A172 (cell line): ENCODE measurements at places on chromosomes 11 and 22. TPM values are rescaled to one million over a fixed set of nuclear protein-coding genes. Genes with fewer than 3 reads are reported as not detected.

GRCh38 chr11:128057786-128058395 is 529.5 kb downstream of the ETS1 start:
- no peak for DNase-seq

- DNase-seq: no peak
Measured at GRCh38 chr11:416051-416756, 1.4 kb upstream of the SIGIRR start.

The SAA2 gene
- 4.9 and 12.9 TPM in 2 replicates for total RNA-seq

GRCh38 chr11:32985600-32985999 is 30.1 kb upstream of the DEPDC7 start:
- DNase-seq: no peak

- no peak for DNase-seq
Measured at GRCh38 chr22:43737150-43737828, 74.8 kb downstream of the EFCAB6 start.

GRCh38 chr11:17537261-17537660 is 7.0 kb downstream of the USH1C start:
- no peak for DNase-seq

DNA sequence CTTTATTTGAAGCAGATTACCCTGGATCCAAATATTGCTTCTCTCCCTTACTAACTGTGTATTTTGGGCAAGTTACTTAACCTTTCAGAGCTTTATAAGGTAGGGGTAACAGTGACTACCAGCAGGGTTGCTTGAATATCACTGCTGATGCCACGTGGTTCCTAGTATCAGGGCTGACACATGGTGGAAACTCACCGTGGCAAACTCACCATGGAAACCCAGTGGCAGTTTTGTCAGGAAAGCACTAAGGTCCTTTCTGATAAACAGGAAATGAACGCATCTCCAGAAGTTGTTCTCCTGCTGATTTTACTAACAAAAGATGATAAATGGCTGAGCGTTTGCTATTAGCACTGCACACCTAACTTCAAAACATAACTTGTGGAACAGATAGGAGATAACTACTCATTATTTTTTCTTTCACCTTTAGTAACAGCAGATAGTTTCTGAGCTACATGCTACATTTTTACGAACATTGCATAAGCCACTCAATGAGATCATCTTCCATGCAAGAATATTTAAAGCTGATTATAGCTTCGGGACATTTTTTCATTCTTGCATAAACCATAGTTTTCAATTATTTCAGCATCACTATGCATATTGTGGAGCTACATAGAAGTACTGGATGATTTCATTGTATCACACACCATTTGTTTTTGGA is 59.7 kb upstream of the RAG2 start:
- DNase-seq: peak; percentile 17

- DNase-seq: no peak
Measured at GRCh38 chr11:65692367-65692766, 19.7 kb upstream of the KAT5 start.

The LMNTD2 gene
- total RNA-seq: 2.4 and 4.4 TPM in 2 replicates

The GPR83 gene
- not detected in 2 replicates for total RNA-seq

GRCh38 chr22:43448048-43448447 is 36.2 kb downstream of the MPPED1 start:
- no peak for DNase-seq

DNA sequence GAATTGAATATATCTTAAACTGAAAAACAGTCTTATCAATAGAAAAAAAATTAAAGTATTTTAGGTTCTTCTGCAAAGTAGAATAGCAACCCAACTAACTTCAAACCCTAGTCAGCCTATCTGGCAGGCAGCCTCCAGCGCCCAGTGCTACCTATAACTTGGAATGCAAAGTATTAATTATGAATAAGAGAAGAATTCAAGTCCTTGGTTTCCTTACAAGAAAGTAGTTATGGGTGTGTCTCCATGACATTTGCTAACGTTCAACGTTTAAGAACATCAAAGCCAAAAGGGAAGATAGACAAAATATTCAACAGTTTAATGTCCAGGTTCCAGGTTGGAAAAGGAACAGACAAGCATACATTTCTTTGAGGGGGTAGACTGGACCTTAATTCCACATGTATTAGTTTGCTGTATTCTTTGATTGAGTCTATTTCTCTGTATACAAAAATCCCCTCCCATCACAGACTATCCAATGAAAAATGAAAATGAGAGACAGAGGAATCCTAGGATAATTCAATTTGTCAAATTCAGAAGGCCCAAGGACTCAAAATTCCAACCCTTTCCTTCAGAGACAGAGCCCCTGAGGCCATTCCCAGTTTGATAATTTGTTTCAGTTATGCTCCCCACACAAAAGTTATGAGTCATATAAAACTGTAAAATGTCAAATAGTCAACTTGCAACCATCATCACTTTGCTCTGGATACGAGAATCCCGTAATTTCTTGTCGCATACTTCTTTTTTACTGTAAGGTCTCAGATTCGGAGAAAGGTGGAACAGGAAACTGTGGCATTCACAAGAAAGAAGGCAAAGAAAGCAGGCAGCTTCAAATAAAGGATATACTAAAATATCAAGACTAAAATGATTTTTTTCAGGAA is 83.7 kb upstream of the CHRM4 start:
- DNase-seq: no peak

- no peak for DNase-seq
Measured at GRCh38 chr11:70826541-70827335, 425.6 kb downstream of the SHANK2 start.

The INS gene
- not detected in 2 replicates for total RNA-seq

The FIBIN gene
- not detected in 2 replicates for total RNA-seq

DNA sequence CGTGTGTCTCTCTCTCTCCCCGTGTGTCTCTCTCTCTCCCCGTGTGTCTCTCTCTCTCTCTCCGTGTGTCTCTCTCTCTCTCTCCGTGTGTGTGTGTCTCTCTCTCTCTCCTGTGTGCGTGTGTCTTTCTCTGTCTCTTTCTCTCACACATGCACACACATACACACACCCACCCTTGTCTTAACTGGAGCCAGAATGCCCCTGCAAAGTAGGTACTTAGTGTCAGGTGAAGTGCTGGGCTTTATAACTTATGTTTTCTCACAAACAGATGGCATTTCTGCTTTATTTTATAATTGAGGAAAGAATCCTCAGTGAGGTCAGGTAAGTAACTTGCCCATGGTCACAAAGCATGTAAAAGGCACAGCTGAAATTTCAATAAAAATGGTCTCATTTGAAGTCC is 106.0 kb downstream of the CSNK2A3 start:
- DNase-seq: no peak

- DNase-seq: no peak
Measured at GRCh38 chr11:120338107-120338933, 2.1 kb downstream of the ARHGEF12 start.

The KRTAP5-10 gene
- total RNA-seq: not detected in 2 replicates

GRCh38 chr11:101686514-101686913 is 102.7 kb upstream of the TRPC6 start:
- peak; percentile 61 for DNase-seq

The PRAME gene
- 53.8 and 57.4 TPM in 2 replicates for total RNA-seq

DNA sequence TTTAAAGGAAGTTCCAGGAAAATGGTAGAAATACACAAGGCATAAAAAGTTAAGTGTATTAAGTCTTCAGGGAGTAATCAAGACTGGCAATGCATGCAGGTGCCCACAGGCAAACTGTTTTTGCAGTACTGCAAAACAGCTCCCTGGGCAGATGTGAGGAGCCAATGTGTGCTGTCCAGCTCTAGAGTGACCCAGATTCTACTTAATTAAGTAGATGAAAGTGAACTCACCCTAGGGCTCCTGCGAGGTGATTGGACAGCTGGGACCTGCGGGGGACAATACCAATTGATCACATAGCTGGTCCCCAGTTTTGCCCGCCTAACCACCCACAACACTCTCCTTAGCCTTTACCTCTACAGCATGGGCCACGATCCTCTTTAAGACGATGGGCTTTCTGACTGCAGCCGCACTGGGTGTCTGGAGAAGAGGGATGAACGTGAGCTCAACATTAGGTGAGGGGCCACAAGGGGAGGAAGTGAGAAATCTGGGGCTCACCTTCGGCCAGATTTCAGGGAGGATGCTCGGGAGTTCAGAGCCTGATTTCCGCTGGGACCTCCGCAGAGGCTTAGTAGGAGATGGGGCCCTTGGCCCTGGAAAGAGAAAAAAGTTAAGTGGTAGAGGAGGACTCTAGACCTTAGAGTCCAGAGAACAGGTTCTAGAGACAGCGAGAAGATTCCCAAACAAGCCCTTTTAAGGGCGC is 556 bp downstream of the CDCA5 start:
- no peak for DNase-seq

GRCh38 chr22:43726322-43726721 is 85.8 kb downstream of the EFCAB6 start:
- no peak for DNase-seq

GRCh38 chr22:20243537-20244249 is 24.4 kb downstream of the RTN4R start:
- peak; percentile 67 for DNase-seq

The FAM180B gene
- not detected in 2 replicates for total RNA-seq

GRCh38 chr11:16923987-16924386 is 90.2 kb downstream of the PLEKHA7 start:
- DNase-seq: no peak

- no peak for DNase-seq
Measured at GRCh38 chr11:20518323-20518834, 81.0 kb upstream of the SLC6A5 start.

DNA sequence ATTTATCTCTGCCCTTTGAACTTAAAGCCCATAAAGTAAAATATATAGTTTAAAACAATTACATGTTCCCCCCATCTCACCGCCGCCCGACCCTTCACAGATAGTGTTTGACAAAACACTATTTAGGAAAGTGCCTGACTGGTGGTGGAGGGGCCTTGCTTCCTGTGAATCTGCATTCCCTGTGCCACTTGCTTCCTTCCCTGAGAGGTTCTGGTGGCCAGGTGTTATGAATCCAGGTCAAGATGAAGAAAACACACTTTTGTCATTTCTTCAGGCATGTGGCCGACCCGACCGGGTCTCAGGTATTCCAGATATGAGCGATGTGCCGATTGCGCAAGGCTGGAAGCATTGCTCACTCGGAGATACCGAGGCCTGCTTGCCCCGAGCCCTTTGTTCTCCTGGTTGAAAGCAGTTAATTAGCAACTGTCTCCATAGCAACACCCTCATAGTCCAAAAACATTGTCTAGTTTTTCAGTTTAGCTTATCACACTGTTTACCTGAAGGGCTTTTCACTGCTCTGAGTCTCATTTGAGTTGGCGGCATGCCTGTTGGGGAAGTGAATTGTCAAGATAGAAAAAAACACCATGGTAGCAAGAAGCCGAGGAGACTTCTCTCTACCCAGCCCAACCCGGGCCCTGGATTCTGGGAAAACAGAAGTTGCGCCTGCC is 128.3 kb downstream of the TEAD1 start:
- peak; percentile 94 for DNase-seq

DNA sequence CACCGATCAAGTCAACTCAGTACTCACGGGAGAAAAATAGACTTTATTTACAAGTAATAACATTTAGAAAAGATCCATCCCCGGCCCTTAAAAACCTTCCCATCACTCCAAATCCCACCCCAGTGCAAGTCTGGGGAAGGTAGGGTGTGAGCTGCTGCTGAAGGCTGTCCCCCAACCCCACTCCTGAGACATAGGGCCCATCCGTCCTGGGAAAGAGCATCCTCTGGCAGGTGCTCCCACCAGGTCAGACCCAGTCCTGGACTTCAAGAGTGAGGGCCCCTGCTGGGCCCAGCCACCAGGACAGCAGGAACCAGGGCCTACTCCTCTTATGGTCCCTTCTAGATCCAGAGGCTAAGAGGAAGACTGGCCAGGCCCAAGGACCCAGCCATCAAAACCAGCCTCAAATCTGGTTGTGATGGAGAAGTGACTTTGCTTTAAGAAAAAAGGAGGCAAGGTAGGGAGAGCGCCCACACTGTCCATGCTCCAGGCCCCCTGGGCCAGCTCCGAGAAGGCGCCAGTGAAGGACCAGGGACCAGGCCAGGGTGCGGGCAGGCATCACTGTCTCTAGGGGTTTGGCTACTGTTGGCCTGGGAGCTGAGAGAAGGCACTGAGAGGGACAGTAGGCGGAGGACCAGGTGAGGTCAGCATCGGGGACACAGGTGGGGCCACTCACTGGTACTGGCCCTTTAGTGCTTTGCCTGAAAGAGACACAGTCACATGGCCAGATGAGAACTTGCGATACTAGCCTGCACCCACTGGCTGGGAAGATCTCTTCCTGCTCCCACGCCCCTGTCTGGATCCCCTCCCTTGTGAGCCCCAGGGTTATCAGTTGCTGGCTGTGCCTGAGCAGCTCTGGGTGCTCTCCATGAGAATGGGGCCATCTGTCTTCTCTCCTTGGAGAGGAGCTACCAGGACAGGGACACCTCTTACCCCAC is 4.4 kb downstream of the IL18BP start:
- no peak for DNase-seq

The CRYBB2 gene
- total RNA-seq: not detected in 2 replicates

- no peak for DNase-seq
Measured at GRCh38 chr11:67071420-67072284, 15.0 kb downstream of the RHOD start.

DNA sequence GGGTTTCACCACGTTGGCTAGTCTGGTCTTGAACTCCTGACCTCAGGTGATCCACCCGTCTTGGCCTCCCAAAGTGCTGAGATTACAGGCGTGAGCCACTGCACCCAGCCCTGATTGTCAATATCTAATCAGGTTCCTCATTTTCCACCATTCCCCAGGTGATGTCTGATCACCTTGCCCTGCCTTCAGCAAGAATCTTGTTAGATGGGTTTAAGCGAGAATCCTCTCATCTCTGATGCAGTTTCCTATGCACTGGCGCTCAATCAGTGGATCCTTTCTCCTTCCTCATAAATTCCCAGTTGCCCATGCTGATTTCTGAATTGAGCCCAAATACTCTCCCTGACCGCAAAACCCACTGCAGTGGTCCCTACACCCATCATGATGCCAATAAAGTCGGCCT is 664 bp upstream of the ZC3H7B start:
- DNase-seq: no peak

GRCh38 chr11:110710628-110711381 is 1.4 kb downstream of the ARHGAP20 start:
- DNase-seq: no peak

The MS4A15 gene
- not detected in 2 replicates for total RNA-seq

DNA sequence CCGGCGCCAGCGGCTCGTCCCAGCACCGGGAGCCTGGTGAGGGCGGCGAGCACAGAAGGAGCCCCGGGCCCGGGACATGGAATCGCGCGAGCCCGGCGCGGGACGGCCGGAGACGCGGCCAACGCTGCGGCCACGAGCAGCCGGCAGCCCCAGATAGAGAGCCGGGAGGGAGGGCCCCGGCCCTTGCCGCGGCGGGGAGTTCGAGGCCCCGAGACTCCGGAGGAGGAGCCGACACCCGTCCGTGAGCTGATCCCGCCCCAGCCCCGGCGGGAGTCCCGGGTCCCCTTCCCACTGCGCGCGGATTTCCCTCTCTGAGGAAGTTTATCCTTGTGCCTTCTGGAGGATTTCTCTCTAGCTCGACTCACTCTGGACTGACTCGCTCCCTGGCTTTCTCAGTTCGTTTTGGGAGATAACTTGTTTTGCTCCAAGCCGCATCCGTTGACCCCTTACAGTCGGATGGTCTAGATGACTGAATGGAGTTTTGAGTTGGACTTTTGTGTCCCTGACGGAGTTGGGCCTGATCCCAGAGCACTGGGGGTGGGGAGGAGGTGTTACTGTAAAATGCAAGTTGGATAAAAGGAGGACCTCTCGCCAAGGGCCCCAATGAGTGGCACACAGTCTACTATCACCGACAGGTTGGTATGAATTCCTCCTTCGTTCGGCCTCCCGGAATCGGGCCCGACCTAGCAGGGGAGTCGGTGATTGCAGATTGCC is 585 bp downstream of the ARHGEF12 start:
- no peak for DNase-seq
